Left renal pelvis (tissue), 4 donors: ENCODE measurements at places on chromosomes 3 and 15. TPM values are rescaled to one million over a fixed set of nuclear protein-coding genes. Genes with fewer than 3 reads are reported as not detected.

Gene NLGN1
- 1.4 TPM for polyA plus RNA-seq

- no peak for DNase-seq
Measured at GRCh38 chr3:33315826-33316225, 38.6 kb downstream of the FBXL2 start.

DNA sequence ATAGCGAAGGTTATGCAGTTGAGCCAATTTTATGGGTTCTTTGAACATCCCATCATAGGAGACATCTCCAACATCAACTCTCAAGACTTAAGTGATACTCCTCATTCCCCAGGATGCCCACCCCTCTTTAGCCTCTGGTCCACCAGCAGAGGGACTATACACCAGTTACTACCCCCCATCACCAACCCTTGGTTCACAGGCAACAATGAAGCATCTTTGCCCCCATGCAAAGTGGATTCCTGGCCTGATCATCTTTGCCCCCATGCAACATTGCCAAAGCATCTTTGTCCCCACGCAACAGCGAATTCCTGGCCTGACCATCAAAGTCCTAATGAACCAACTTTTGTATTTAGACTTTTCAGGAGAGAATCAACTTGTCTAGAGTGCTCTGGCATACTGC is 19.1 kb downstream of the GPR15 start:
- DNase-seq = no peak

- no peak for DNase-seq
Measured at GRCh38 chr3:197181741-197182140, 116.7 kb downstream of the DLG1 start.

Gene CHRFAM7A
- polyA plus RNA-seq = 1.2 TPM

DNA sequence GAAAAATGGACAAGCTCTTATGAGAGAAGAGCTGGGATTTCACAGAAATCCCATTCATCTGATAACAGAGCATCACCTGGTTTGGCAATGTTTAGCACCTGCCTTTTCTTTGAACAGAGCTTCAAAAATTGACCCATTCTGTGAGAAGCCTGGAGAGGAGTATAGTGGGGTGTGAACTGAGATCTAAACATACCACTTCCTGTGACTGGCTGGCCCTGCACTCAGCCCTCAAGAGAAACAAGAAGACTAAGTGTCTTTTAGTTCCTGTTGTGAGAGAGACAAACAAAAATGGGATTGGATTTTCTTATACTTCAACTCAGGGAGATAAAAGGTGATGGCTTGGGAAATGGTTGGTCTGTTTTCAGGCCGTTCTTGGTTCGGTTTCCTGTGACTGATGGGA is 1060.2 kb downstream of the ROBO1 start:
- no peak for DNase-seq

DNA sequence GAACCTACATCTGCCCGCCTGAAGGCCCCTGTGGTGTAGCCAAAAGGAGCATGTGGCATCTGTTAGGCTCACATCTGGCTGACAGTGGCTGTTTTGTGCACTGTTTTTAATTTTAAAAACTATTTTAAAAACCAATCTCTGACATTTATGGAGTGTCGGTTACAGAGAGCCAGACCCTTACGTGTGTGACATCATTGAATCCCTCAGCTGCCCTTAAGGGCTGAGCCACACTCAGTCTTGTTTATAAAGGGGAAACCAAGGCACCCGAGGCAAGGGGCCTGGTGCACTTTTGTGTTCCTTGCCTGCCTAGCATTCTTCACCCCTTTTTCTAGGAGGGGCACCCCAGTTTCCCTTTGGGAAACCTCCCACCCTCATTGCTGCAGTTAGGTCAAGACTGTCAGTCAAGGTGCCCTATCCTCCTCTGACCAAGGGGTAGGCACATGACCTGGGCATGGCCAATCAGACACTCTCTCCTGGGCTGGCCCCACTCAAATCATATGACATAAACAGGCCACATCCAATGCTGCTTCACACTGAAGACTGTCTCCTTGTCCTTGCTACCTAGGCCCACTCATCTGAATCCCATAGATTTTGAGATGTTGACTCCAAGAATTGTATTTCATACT is 105.3 kb downstream of the LSM3 start:
- no peak for DNase-seq

DNA sequence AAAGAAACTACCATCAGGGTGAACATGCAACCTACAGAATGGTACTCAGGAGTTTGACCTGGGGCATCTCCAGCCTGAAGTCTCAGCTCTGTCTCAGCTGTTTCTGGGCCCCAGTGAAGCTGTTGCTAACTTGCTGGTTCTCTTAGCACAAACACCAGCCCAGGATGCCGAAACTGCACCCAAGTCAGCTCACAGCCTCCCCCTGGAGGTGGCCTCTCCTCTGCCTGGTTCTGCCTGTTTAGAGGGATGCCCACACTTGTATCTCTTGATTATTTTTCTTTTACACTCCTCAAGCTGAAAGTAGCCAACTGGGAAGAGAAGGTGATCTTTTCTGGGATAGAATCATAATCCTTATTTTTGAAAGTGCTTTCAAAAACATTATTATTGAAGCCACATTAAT is 289.0 kb upstream of the RASGRP1 start:
- no peak for DNase-seq

Gene MYL3
- polyA plus RNA-seq = 23.7 TPM

Gene ISLR
- polyA plus RNA-seq = 72.9 TPM

DNA sequence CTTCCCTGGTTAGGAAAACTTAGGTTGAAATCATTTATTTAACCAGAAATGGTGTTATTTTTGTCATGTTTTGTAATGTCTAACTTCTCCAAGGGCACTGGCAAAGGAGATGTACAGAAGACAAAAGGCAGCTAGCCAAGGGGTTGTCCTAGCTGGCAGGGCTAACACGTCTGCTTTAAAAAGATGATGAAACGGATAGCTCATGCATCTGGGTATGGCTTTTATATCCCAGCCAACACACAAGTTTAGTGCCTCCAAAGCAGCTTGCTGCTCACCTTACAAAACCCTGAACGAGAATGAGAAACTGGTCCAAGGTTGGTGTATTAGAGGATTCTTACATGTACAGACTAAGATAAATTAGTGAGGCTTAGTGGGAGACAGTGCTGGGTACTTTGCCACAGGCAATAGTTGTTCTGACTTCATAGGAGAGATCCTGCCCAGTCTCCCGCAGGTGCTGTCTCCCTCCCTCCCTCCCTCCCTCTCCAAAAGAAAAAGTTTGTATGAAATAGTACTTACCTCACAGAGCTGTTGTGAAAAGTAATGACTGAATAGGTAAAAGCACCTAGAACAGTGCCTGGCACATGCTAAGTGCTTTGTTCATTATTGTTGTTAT is 47.8 kb downstream of the KCNMB2 start:
- no peak for DNase-seq

DNA sequence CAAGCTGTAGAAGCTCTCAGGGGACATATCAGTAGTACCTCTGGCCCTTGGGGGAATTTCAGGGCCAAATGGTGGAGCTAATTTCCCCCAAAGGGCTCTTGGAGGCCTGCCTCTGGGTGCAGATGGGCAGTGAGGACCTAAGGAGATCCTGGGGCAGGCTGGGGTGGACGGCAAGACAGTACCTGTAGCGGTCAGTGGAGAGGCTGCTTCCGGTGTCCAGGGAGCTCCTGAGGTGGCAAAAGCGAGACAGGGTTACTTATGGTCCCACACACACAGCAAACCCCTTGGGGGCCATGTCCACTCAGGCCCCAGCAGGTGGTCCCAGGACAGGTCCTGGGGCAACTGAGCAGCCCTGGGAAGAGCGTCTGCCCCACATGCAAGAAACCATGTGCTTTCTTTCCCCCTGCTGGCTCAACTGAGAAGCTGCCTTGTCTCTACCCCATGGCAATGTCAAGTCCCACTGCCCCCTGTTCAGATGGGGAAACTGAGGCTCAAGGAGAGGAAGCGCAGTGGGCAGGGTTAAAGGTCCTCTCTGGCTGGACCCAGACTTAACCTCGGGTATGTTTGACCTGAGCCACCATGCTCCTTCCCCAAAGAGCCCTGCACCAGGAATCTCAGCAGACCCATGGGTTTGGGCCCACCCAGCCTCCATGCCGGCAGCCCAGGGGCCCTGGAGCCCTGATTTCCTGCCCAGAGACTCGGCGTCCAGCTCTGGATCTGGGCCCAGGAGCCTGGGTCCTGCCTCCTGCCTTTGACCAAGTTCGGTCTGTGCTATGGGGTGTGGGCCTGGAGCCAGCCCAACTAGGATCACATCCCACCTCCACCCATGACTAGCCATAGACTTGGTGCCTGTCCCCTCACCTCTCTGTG is 25.7 kb downstream of the IQSEC1 start:
- DNase-seq = no peak

- no peak for DNase-seq
Measured at GRCh38 chr15:39140060-39140604, 440.7 kb upstream of the THBS1 start.

DNA sequence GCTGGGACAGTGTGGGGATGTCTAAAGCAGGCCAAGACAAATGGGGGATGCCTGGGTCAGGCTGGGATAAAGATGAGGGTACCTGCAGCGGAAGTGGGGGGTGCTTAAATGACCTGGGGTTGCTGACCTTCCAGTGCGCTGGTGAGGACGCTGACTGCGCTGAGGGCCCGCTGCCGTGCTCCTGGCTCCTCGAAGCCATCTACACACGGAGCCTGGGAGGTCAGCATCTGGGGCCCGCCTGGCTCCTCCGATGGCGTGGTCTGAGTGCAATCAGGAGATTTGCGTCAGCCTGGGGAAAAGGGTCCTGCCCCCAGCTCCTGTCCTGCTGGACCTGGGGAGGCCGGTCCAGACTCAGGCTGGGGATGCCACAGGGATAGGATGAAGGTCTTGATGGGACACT is 50.7 kb downstream of the SCN5A start:
- DNase-seq = no peak

DNA sequence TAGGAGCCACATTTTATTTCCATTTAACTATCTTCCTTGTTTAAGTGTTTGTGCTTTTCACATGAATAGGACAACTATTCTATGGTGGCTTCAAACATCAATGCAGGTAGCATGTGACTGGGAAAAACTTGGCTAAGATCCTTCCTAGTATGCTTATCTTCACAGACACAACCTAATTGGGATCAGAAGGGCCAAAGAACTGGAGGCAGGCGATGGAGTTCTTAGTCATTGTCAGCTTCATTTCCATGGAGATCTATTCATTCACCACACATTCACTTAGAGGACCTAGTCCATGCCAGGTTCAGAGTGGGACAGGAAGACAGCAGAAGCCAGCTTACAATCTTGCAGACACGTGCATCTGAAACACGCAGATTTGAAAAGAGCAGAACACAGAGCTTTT is 277.5 kb upstream of the PPP2R3A start:
- no peak for DNase-seq

GRCh38 chr3:176403531-176403930 is 793.8 kb downstream of the TBL1XR1 start:
- DNase-seq = no peak

GRCh38 chr3:146078031-146078430 is 83.0 kb downstream of the PLOD2 start:
- DNase-seq = no peak

- DNase-seq = no peak
Measured at GRCh38 chr15:58918239-58918638, 15.2 kb downstream of the SLTM start.

GRCh38 chr3:55474213-55474632 is 12.9 kb downstream of the WNT5A start:
- DNase-seq = no peak

Gene CTXND1
- polyA plus RNA-seq = 0.27 TPM

- no peak for DNase-seq
Measured at GRCh38 chr15:41917767-41918430, 24.0 kb upstream of the SPTBN5 start.

Gene TEX55
- polyA plus RNA-seq = not detected

DNA sequence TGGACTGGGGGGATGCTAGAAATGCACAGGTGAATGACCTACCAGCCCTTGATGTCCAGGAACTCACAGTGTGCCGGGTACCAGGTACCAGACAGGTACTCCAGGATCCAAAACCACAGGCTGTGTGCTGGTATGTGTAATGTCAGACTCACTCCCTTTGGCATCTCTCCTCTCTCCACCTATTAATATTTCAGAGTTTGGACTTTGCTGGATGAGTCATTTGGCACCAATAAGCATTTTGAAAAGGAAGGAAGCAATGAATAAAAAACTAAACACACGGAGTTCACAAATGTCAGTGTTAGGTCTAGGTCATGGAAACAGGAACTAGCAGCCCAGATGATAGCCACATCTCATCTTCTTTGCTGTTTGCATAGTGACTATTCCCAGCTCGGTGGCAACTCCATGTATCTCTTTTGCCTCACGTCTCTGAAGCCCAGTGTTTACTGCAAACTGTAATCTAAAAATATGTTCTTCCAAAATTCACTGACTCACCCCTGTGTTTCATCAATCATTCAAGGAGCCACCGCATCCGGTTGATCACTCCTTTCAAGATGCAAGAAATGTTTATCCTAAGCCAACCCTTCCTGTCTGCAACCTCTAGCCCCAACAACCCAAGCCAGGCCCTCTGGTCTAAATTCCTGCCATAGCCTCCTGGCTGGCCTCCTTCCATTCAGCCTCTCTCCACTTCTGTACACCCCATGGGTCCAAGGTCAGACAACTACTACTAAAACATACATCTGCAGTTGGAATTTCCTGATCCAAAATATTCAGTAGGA is 8.4 kb downstream of the ITGB5 start:
- no peak for DNase-seq

- no peak for DNase-seq
Measured at GRCh38 chr3:161336661-161337060, 34.7 kb downstream of the SPTSSB start.

DNA sequence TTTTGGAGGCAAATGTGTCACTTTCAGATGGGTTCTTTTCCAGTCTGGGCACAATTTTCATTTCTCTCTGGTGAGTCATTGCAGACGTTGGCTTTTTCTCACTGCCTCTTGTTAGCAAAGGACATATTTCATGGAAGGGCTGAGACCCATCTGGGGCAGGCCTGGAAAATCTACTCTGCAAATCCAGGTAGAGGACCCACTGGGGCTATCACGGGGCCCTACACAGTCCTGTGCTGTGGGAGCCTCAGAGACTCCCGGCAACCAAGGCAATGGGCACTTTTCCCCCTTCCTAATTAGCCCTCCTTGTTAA is 58.0 kb downstream of the HRH1 start:
- DNase-seq = no peak

Gene NANOGP8
- polyA plus RNA-seq = 0.21 TPM

Gene XCR1
- 0.23 TPM for polyA plus RNA-seq
